IMR-90 (cell line): ENCODE measurements at places on chromosomes 7 and 10. TPM values are rescaled to one million over a fixed set of nuclear protein-coding genes. Genes with fewer than 3 reads are reported as not detected.

The CTTNBP2 gene
- total RNA-seq = 11.3 and 11.4 TPM in 2 replicates

The PTN gene
- total RNA-seq = 61.7 and 86.7 TPM in 2 replicates

DNA sequence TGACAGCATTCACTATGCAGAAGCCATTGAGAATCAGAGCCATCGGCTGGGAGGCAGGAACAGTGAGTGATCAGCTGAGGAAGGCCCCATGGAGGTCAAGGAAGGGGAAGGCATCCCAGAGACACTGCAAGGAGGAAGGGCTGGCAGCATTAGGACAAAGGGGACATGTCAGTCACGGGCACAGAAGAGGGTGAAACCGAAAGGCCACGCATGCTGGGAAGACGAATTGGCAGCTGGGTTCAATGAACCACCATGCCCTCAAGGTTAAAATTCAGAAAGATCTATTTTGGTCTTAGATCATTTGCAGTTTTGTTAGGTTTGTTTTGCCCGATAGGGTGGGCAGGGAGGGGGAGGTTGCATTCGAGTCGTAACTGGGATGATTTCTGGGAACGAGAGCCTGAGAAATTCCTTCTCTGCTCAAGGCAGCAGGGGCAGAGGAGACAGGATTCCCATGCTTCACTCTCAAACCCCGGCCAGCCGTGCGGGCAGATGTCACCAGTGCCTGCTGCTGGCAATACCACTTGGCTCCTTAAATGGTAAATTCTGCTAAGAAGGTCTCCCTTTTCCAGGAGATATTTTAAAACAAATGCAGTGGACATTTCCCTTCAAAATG, 57.7 kb downstream of the ASB13 start:
- DNase-seq = no peak

DNA sequence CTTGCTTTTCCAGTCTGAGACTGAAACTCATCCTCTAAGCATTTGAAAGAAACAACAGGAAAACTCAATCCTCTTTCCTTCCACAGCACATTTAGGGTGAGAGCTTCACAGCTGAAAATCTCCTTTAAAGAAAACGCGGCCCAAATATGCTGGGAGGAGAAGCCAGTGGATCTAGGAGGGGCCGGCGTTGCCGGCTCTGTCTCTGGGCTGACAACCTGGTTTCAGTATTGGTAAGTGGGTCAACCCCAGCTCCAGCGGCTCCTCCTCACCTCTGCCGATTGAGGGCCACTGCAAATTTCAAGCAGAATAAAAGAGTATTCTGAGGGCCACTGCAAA, 75.3 kb upstream of the CPXM2 start:
- no peak for DNase-seq

The MYL7 gene
- not detected in 2 replicates for total RNA-seq

GRCh38 chr7:37698276-37698675, 14.7 kb downstream of the GPR141 start:
- DNase-seq = no peak

DNA sequence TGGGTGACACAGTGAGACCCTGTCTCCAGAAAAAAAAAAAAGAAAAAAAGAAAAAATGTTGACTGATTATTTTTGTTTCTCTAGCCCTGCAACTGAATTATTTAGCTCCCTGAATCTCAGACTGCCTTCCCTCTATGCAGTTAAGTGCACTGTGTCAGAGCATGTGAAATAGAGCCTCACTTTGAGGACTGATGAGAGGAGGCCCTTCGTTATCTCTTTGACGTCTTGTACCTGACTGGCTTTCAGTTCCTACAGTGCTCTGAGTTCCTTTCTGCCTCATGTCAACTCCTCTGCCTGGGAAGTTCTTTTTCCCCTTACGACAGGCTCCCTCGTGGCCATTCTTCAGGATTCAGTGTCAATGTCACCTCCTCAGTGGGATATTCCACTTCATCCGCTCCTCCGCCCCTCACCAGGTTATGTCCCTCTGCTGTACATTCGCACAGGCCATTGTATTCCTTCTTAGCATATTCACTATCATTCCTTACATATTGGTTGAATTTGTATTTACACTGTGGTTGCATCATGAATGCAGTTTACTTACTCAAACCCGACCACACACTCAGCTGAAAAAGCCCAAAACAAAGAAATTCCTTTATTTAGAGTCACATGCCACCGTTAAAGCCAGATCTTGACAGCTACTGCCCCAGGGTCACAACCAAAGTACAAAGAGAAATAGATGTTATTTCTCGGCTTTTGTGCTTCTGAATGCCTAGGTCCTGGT, 18.1 kb upstream of the CAMK2G start:
- DNase-seq = peak; percentile 72

DNA sequence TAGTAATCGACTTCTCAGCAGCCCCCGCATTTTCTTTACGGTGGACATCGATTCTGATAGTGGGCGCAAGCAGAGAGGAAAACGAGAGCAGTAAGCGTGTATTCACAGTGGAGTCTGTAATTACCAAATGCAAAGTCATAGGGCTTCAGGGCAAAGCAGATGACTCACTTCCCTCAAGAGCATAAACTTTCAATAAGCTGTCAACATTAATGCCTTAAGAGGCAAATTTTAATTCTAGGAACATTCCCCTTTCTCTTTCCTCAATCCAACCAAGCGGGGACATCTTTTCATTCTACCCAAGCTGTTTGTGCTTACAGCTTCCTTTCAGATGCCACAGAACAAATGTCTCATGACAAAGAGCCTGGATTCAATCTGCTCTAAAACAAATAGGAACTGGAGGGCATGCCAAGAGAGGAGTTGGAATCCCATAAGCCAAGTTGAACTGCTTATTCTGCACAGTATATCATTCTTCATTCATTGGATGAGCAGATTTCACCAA, 48.6 kb downstream of the MALSU1 start:
- peak; percentile 91 for DNase-seq

The VAX1 gene
- not detected in 2 replicates for total RNA-seq

The NAMPT gene
- total RNA-seq = 31.7 and 45.3 TPM in 2 replicates

The STEAP1 gene
- total RNA-seq = 3.9 and 5.8 TPM in 2 replicates

The SPDYE9 gene
- total RNA-seq = not detected in 2 replicates

GRCh38 chr10:24235471-24235870, 26.5 kb downstream of the KIAA1217 start:
- no peak for DNase-seq

The SEMA3E gene
- 0.72 and 1.1 TPM in 2 replicates for total RNA-seq

GRCh38 chr7:100642534-100642907, 1.2 kb upstream of the TFR2 start:
- no peak for DNase-seq

- DNase-seq = no peak
These were observed 7.9 kb downstream of the PRPF18 start for GRCh38 chr10:13594641-13595040.

The SOSTDC1 gene
- total RNA-seq = under 0.01 TPM in 1 of 2 replicates, not detected in the other

The DPYSL4 gene
- total RNA-seq = 7.2 and 8.1 TPM in 2 replicates

The SEPHS1 gene
- 46.9 and 69.4 TPM in 2 replicates for total RNA-seq

GRCh38 chr7:92631067-92631849, 41.1 kb upstream of the FAM133B start:
- DNase-seq = no peak

The HOXA1 gene
- total RNA-seq = 0.54 and 0.83 TPM in 2 replicates

DNA sequence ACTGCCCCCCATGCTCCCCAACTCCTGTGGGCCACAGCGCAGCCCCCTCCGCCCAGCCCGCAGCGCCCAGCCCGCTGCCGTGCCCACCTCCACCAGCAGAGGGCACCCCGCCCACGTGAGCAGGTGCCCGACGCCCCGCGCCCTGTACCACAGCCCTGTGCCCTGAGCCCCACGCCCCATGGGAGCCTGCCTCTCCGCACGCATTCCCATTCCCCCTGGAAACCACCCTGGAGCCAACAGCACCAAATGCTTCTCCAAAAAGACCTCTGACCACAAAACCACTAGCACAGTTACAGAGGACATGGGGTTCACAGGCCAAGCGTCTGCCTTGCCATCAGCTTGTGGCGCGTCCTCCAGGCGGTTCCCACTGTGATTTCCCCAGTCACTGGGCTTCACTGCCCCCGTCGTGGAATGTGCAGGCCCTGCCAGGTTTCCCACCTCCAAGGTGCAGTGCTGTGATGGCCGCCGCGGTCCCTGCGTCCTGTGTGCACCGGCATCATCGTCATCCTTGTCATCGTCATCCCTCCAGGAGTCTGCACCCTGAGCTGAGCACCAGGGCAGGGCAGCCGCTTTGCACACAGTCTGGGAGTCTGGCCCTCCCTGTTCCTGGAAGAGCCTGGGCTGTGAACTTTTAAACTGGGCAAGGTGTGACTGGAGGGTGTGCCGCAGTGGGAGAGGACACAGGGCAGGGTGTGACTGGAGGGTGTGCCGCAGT, 61.7 kb downstream of the PWWP2B start:
- DNase-seq = no peak

- DNase-seq = no peak
These were observed 12.2 kb upstream of the ZNF273 start for GRCh38 chr7:64890761-64891362.

The GRID1 gene
- not detected in 2 replicates for total RNA-seq

DNA sequence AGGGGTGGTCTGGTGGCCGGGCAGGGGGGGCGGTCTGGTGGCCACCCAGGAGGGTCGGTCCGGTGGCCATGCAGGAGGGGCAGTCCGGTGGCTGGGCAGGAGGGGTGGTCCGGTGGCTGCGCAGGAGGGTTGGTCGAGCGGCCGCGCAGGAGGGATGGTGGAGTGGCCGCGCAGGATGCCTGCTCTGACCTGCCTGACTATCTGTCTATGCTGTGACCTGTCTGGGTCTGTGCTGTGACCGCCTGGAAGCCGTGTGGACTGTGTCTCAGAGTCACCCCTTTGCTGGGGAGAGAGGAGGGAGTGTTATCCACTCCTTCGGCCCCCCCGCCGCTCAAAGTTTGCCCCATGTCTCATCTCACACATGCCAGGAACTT, 113.2 kb downstream of the ACTR3B start:
- no peak for DNase-seq

The NPC1L1 gene
- not detected in 2 replicates for total RNA-seq

The TRIM50 gene
- total RNA-seq = not detected in 2 replicates

DNA sequence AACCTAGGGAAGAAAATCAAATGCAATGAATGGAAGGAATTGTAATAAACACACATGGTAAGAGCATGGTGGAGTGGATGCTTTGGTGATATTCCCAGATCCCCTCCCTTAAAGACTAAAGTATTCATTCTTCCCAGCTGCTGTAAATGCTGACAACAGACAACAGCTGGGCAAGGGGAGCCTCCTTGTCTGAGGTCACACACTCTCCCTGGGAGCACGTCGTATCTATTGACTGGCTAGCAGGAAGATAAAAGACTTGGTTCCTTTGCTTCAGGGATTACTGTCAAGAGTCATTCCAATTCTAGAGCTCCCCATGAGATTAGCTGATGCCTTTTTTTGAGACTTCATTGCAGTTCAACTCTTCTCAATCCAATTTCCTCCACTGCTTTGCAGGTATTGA, 443.5 kb upstream of the ETV1 start:
- DNase-seq = no peak

DNA sequence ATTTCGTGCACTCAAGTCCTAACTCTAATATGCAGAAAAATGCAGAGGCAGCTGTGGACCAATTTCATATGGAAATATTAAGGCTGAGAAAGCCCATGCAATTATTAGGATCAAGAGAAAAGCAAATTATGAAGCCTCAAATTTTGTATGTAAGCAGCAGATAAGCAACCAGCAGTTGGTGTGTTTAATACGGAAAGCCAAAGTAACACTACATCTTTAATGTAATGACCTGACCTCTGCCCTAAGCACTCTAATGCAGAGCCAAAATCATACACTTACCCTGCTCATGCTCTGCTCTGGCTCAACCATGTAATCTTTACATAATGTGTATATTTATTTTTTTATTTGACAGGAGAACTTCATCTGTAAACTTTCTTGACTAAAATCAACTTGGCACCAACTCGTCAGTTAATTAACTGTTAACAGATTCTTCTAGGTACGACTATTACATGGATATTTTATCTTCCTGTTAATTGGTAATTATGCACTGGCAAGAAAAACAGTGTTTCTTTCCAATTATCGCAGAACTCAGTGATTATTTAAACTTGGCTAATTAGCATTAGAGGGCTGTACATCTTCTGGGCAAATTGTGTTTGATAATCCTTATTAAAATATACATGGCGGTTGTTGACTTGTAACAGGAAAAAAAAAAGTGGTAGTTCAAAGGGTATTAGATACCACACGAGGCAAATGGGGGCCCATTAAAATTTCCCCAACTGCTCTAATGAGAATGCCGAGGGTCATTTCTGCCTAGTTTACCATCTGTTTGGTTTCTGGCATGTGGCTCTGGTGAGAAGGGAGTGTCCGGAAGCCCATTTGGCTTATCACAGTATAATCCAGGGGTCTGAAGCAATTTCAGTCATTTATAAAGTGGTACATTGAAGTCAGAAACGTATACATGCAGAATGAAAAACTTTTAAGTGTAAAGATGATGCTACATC, 94.5 kb downstream of the RELN start:
- DNase-seq = no peak

The HYAL4 gene
- total RNA-seq = not detected in 2 replicates

The PIK3AP1 gene
- under 0.01 and 0.28 TPM in 2 replicates for total RNA-seq

- no peak for DNase-seq
These were observed 19.1 kb upstream of the KDM7A start for GRCh38 chr7:140195859-140196258.

DNA sequence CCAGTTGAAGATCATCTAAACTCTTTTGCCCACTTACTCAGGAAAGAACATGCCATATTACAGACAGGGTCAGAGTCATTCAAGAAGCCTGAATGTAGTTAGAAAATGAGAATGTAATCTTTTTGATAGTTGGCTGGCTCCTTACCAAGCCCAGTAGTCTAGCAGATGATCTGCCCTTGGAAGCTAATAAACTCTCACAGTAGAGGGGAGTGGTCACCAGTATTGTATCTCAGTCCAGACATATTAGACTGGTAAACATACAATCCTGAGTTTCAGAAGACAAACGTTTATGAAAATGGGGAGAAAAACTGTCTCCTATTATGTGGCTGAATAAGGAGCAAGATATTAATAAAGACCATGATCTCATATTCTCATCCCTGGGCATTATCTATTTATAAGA, 65.3 kb downstream of the SEPTIN7 start:
- no peak for DNase-seq

- no peak for DNase-seq
These were observed 1.9 kb downstream of the SFTPD start for GRCh38 chr10:79947083-79947415.

The CLCN1 gene
- not detected in 2 replicates for total RNA-seq

DNA sequence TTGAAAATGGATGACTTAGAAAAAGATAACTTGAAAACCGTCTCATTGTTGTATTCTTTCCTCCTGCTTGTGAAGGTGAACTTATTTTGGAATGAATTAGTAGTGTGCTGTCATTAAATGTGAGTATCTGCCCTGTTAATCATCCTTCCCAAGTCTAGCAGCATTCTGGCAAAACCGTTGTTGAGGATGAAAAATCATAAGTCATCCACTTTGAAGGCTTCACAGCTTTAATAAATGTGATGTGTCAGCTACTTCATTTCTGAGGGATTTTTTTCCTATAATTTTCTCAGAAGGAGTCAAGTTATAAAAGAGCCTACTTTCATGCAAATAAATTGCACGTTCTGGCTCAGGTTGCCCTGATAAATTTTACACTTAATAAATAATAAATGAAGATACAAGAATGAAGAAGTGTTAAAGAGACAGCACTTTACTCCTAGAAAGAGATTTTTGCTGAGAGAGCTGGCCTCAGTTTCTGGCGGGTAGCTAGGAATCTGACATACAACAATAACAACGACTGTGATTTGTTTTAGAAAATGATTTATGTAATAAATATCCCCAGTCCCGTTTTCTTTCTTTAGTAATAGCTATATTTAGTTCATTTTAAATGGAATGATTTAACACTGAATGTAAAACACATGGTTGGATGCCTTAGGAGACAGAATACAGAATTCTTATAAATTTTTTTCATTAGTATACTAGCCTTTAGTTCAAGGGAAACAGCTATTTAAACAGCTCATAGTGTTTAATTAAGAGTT, 516.5 kb upstream of the KLF6 start:
- DNase-seq = no peak

The COL1A2 gene
- 1,211 and 1,351 TPM in 2 replicates for total RNA-seq

The OR9A2 gene
- not detected in 2 replicates for total RNA-seq

The SERPINE1 gene
- total RNA-seq = 1,441 and 1,485 TPM in 2 replicates

- DNase-seq = no peak
These were observed 45.8 kb upstream of the PLEKHA1 start for GRCh38 chr10:122328676-122329075.
